ENCODE measurements at places on chromosomes 2 and 18.

DNA sequence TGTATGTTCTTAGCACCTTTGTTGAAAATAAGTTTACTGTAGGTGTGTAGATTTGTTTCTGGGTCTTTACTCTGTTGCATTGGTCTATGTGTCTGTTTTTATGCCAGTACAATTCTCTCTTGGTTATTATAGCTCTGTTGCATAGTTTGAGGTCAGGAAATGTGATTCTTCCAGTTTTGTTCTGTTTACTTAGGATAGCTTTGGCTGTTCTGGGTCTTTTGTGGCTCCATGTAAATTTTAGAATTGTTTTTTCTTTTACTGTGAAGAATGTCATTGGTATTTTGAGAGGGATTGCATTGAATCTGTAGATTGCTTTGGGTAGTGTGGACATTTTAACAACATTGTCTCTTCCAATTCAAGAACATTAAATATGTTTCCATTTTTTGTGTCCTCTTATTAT, 69.1 kb downstream of the ANKRD62 start:
- DNase-seq: no peak

GRCh38 chr2:190910341-190911136, 29.9 kb downstream of the GLS start:
- DNase-seq: no peak

GRCh38 chr18:50559752-50560680, at the start of gene MAPK4:
MAPK4 (plus strand) TSS chr18:50560087; CDS start chr18:50663959, 103,872 bp downstream.
- DNase-seq: peak; percentile 4

- DNase-seq: no peak
Observed at GRCh38 chr2:164735309-164735919, 106.2 kb downstream of the COBLL1 start.
